ENCODE measurements at places on chromosomes 5 and 9.

GRCh38 chr9:77968506-77968905 lies 63.1 kb downstream of the GNAQ start:
- DNase-seq = no peak

- peak; percentile 45 for DNase-seq
Observed at GRCh38 chr5:149392718-149393117, 13.6 kb upstream of the IL17B start.

- DNase-seq = peak; percentile 20
Observed at GRCh38 chr9:78668148-78668832, 371.4 kb downstream of the PSAT1 start.

- no peak for DNase-seq
Observed at GRCh38 chr9:90124961-90125360, 517.7 kb downstream of the DIRAS2 start.

GRCh38 chr5:179534431-179534830 lies 15.9 kb upstream of the RUFY1 start:
- DNase-seq = no peak

- no peak for DNase-seq
Observed at GRCh38 chr5:91024727-91025126, 358.4 kb downstream of the ARRDC3 start.
